Omental fat pad (tissue), 4 donors: ENCODE measurements at places on chromosomes 7 and 10. TPM values are rescaled to one million over a fixed set of nuclear protein-coding genes. Genes with fewer than 3 reads are reported as not detected.

CTAGE8 gene
- 1.3 TPM for total RNA-seq

PLEKHS1 gene
- total RNA-seq, result not detected

FAM25C gene
- total RNA-seq, result not detected

VGF gene
- total RNA-seq, result 0.60 TPM

UPF2 gene
- total RNA-seq, result 21.0 TPM

DNA sequence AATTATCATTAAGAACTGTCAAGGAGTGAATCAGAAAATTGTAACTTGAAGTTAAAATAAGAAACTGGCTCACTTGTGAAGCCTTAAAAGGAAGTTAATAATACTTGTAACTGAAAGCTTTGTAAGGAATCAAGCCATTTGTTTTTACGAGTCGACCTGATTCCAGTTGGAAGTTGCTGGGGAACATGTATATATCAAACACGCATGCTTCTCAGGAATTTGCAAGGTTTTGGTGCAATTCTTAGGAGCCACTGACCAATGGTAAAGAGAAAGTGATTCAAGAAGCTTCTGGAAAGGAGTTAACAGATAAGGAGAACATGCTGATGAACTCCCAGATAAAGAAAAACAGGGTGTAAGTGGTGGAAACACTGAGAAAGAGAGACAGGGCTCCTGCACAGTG lies 56.4 kb downstream of the ETV1 start:
- no peak for DNase-seq

GRCh38 chr7:45601094-45601493 lies 26.9 kb downstream of the ADCY1 start:
- no peak for DNase-seq

- DNase-seq, result no peak
These were observed 355.5 kb downstream of the GLRX3 start for GRCh38 chr10:130491693-130492050.

DNA sequence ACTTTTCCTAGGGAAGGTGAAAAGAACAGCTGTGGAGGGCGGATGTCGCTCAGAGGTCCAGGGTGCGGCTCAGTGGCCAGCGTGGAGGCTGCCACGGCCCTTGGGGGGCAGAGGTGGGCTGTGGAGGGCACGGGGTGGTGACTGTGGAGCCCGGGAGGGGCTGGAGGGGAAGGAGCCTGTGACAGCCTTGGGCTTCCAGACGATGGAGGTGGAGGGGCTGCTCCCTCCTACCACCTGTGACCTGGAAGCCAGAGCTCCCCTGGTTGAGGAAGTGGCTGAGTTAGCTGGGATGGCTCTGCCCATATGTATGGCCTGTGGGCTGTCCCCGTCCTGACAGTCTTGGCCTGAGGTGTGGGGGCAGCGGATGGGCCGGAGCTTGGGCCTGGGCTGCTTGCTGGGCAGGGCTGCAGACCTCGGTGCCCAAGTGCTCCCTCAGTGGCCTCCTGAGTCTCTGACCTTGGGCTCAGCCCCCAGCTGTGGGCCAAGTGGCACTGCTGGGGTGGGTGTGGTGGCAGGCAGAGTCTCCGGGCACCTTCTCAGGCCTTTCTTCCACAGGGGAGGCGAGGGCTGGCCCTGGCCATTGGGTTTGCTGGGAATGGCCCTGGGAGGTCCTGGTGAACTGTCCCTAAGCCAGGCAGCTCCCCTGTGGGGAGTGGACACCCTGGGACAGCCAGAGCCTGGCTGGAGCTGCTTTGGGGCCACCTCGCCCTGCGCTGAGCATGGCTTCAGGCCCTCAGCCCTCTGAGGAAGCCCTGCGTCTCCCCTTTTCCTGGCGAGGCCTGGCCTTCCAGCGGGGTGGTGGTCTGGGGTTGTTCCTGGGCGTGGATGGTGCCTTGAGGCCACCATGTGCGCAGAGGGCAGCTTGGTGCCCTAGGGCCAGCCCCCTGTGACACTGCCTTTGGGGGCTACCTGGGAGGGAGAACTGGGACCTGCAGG lies 3.9 kb downstream of the BRI3 start:
- no peak for DNase-seq

- no peak for DNase-seq
These were observed 2.6 kb downstream of the SMURF1 start for GRCh38 chr7:99141334-99141733.
